BJ (cell line): ENCODE measurements at places on chromosomes 4 and X. TPM values are rescaled to one million over a fixed set of nuclear protein-coding genes. Genes with fewer than 3 reads are reported as not detected.

DNA sequence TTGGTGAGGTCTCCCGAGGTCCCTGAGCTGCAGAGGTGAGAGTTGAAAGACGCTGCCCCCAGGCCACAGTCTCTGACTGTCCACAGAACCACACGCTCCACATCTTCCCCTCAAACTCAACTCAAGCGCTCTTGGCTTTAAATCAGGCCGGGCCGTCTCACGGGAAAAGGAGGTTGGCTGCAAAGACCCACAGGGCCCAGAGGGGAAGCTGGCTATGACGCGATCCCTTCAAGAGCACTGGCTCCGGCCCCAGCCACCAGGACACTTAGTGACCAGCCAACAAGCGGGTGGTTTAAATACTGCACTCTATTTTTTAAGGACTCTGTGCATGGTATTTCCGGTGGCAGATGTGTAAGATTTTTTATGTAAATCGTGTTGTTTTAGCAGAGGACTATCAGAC, 19.9 kb downstream of the LRPAP1 start:
- DNase-seq = no peak

DNA sequence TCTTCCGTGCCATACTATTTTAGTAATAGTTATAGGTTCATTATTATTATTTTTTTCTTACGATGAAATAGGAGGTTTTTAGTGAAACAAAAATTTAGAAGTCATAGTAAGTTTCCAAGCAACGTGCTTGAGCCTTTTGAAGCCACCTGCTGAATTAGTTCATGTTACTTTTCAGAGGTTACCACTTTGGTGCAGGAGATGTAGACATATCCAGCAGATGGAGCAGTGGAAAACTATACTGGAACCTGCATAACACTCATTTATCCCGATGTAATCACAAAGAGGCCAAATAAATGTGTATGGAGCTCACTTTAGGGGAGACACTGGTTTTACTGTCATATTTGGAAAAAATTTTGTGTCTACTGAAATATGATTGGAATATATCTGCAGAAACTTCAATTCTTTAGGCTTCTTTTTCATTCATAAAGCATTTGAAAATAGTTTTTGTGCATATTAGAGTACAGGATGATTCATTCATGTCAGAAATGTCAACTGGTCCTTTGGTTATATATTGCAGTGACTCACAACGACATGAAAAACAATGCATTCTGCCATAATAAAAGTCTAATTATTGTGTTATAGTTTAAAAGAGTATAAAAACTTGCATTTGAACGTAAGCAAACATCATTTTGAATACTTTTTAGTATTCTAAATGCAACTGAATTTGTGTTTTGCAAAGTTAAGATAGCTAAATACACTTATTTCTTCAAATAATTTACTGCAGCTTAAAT, 2182.9 kb upstream of the TENM3 start:
- no peak for DNase-seq

DNA sequence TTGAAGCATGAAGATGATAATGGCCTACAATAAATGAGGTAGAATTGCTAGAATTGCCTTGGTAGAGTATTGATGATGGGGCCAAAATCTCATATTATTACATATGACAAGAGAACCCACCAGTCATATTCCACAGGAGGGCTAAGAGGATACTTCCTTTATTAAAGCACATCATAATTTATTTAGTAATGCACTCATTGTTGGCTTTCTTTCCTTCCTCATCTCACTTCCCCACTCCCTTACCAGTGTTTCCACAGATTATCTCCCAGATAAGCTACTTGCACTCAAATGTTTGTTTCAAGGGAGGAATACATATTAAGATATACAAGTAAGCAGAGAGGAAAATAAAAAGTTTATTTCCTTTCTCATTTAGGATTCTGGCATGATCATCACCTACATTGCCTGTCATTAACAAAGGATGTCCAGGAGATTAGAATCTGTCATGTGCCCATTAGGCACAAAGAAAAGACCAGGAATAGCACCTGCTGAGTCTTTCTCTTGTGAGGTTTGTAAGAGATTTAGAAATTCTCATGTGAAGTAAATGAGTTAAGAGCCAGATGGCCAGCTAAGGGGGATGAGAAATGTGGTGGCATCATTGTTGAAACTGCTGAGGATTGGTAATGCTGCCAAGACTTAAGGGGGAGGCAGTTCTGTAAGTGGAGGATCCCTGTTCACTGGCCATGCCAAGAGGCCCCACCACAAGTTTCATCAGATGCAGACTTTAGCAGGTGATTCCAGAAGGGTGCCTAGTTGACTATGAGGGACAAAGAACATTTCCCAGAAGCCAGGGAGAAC, 52.4 kb upstream of the PRDM8 start:
- DNase-seq = no peak

- DNase-seq = no peak
These were observed 10.5 kb upstream of the ADD1 start for GRCh38 chr4:2832981-2833670.

CRLF2 gene
- not detected in 2 replicates for polyA plus RNA-seq

ITIH6 gene
- polyA plus RNA-seq = not detected in 2 replicates
